Adrenal gland (tissue), 19 donors: ENCODE measurements at places on chromosomes 6 and 20.

GRCh38 chr20:33348136-33348937 is 53.0 kb downstream of the CDK5RAP1 start:
- no peak for DNase-seq

- no peak for DNase-seq
These were observed 66.2 kb upstream of the CD83 start for GRCh38 chr6:14051355-14051754.

DNA sequence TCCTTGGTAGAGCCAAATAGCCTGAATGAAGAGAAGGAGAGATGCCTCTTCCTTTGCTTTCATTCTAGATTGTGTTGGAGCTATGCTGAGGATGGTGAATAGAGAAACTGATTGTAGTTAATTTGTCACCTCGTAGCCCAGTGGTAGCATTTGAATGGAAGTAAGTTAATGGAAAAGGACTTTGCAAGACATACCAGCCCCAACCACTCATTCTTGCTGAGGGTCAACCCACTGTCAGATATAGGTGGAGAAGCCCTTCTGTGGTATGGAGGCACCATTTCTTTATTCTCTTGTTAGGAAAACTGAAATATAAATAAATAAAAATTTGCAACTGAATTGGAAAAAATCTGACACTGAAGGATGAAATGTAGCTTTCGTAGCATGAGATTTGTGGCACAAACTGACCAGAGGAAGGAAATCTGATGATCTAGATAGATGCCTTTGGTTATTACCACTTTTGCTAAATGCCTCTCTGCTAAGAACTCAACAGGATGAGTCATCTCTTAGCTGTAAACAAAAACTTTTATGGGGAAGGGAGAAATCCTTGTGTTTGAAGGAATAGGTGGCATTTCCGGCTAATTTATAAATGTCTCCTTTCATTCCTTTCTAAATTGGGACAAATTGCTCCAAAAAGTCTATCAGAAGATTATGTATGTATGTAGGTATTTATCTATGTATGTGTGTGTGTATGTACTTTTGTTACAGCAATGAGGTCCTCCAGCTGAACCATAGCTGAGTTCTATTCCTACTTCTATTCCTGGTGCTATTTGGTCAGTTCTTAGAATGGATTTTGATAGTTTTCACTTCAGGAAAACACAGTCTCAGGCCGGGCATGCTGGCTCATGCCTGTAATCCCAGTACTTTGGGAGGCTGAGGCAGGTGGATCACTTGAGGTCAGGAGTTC is 76.5 kb upstream of the SUPT3H start:
- DNase-seq: no peak

- DNase-seq: peak; percentile 83
These were observed 43.2 kb upstream of the FNDC1 start for GRCh38 chr6:159125951-159126352.

- no peak for DNase-seq
These were observed 134.8 kb upstream of the TSHZ2 start for GRCh38 chr20:52837378-52837777.

DNA sequence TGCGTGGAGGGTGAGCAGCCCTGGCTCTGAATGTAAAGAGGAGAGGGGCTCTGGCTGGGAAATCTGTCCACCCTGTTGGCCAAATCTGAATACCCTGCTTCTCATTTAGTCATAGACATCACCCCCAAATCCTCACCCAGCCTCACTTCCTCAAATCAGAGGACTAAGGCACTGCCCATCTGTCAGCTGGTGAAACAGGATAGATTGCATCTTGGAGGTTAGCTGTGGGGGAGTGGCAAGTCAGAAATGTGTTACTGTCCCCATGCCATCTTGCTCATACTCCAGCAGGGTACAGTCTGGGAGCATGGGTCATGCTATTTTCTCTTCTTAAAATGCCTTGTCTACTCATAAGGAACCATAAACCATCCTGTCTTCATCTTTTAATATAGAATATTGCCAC is 9.5 kb upstream of the DTNBP1 start:
- DNase-seq: no peak

- DNase-seq: no peak
These were observed 14.3 kb upstream of the MRAP2 start for GRCh38 chr6:84019141-84019841.

DNA sequence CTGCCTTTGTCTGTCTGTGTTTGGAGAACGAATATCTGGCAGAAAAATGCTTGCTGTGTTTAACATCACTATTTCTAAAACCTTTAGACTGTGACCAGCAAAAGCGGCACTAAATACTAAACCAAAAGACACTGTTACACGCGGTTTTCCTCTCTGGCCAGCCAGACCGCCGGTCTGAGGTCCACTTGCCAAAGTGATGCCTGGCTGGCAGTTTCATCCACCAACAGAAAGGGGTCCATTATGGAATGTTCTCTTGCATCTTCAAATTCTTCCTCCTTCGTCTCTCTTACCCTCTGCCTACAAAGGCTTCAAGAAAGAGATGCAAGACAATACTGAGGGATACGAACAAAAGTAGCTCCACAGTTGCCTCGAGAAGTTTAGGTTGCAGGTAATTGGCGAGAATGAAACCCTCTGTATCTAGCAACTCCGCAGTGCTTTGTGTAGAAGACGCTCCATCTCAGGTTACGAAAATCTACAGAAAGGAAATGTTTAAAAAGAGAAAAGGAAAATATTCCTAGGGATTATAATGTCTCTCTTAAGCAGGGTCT is 176.6 kb downstream of the TRIM27 start:
- no peak for DNase-seq

- no peak for DNase-seq
These were observed 70.3 kb upstream of the DSP start for GRCh38 chr6:7471171-7471570.

GRCh38 chr6:110355727-110356126 is 2.4 kb downstream of the METTL24 start:
- DNase-seq: no peak

GRCh38 chr6:85865420-85866369 is 223.0 kb upstream of the SYNCRIP start:
- no peak for DNase-seq

GRCh38 chr20:13771853-13772453 is 12.8 kb downstream of the ESF1 start:
- DNase-seq: no peak

DNA sequence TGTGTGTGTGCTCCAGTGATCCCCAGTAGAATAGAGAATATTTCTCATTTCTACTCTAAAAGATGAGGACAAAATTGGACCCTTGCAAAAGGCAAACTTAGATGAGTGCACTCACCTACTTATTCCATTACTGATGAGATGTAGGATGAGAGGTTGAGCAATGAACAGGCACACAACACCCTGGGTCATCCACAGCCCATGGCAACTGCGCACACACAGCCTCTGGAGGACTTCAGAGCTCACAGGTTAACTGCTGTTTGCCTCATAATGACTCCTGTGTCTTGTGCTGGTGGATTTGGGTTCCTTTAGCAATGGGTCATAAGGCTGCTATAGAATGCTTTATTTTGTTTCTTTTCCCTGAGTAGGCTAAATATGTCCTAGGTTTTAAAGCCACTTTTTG is 103.6 kb upstream of the TNFAIP3 start:
- DNase-seq: no peak

DNA sequence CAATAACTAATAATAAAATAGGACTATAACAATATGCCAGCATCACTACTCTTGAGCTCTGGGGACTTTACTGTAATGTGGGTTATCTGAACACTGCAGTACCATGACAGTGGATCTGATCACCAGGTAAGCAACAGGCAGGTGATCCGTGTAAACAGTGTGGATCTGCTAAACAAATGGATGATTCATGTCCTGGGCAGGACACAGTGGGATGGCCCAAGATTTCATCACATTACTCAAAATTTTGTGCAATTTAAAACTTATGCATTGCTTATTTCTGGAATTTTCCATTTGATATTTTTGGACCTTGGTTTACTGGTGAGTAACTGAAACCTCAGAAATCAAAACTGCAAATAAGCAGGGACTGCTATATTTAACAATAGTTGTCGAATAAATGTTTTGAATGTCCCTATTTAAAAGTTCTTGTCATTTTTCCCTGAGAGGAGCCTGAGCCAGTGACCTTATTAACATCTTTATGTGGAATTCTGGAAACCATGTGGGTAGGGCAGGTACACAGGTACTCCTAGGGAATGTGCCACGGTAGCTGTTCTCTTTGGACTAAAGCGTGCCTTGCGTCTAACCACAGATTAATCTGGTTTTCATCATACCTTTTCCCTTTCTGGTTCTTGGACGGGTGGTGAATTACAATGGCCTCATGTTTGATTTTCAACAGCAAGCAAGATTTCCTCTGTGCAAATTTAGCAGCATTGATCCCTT is 214.5 kb upstream of the SASH1 start:
- DNase-seq: no peak

- DNase-seq: peak; percentile 85
These were observed 5.3 kb downstream of the OARD1 start for GRCh38 chr6:41066867-41067304.
